Renal cortical epithelial cell (primary cell): ENCODE measurements at places on chromosomes 1 and 21. TPM values are rescaled to one million over a fixed set of nuclear protein-coding genes. Genes with fewer than 3 reads are reported as not detected.

DNA sequence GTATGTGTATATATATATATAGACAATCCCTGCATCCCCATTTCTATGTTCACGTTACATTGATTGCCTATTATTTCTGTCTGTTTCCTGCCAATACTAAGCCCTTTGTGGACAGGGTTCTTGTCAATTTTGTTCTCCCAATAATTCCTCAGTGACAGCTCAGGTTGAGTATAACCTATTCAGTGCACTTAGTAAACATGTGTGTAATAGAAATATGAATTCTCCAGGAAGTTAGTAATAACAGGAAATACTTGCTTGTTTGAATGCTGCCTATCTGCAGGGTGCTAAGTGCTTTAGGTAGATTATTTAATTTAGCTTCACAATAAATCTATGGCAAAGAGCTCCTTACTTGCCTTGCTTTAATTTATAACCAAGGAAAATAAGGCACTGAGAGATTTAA lies 52.8 kb upstream of the PTGFR start:
- DNase-seq: no peak

DNA sequence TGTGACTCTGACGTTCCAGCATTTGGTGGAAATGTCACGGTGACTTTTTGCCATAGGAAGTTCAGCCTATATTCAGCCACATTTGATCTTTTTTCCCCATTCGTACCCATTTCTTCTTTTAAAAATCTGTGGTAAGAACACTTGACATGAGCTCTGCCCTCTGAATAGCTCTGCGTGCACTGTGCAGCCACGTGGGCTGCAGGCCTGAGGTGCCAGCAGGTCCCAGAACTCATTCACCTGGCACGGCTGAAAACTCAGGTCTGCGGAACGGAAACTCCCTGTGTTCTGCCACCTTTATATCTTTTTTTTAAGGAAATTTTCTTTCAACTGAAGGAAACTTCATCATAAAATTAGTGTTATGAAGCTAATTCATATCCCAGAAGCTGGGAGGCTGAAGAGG lies 28.6 kb downstream of the CEP104 start:
- no peak for DNase-seq

GRCh38 chr1:62561306-62561705 lies 36.0 kb upstream of the ANGPTL3 start:
- DNase-seq: no peak

DNA sequence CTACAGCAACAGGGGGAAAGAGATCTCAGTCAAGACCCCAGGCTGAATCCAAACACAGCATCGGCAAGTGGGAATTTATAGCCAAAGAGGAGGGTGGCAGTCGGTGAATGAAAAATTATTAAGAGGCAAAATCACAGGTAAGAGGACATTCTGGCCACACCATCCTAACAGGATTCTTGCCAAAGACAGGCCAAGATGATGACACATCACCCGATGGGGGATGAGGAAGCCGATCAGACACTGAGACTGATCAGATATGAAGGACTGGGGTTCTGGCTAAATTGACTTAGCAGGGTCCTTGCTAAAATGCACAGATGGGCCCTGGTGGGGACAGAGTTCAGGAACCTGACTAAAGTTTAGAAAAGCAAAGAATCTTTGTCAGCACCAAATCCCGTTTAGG lies 402.2 kb downstream of the SMYD3 start:
- no peak for DNase-seq

DNA sequence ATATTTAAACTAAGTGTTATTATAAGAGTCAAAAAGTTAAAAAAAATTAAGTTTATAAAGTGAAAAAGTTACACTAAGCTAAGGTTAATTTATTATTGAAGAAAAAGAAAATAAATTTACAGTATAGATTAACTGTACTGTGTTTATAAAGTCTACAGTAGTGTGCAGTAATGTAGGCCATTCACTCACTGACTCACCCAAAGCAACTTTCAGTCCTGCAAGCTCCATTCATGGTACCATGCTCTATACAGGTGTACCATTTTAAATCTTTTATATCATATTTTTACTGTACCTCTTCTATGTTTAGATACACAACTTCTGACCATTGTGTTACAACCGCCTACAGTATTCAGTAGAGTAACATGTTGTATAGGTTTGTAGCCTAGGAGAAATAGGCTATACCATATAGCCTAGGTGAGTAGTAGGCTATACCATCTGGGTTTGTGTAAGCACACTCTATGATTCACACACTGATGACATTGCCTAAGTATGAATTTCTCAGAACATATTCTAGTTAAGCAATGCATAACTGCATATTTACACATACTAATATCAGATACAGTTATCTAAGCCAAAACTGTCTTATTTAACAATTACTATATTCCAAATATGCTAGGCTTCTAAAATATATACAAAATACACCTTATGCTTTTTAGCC lies 80.6 kb upstream of the GFI1 start:
- no peak for DNase-seq

DNA sequence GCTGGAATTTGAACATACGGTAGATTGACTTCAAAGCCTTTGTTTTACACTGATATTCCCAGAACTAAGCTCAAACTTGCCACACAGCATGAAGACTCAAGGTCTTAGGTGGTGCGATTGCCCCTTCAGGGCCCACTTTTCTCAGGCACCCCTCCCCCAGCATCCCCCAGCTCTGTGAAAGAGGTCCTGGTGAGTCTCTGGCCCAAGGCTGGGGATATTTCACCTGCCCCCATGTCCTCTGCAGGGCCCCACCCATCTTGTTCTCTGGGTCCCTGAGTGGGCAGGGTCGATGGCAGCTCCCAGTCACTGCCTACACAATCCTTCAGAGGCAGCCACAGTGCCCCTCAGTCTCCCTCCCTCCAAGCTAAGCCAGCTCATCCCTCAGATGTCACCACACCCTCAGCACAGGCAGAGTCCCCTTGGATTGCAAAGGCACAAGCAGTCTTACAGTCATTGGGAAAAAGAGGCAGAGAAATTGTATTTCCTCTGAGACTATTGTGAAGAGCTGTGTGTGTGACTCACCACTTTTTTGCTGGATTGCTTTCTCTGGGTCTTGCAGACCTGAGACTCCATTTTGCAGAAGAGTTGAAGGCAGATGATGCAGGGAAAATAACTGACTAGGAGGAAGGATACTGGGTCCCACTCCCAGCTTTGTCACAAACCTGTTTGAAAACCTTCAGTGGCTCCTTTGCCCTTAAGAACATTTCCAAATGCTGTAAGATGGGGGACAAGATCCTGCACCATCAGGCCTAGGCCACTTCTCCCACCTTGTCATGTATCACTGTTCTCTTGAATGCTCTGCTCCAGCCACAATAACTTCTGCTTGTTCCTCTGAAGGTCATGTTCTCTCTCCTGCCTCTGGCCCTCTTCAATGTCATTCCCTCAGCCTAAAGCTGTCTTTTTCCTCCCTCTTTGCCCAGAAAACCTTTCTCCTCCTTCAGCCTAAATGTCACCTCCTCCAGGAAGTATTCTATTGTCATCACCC lies 119.1 kb upstream of the GRIK3 start:
- DNase-seq: no peak

- DNase-seq: peak; percentile 74
Observed at GRCh38 chr21:38925923-38926322, 120.2 kb downstream of the ETS2 start.

GRCh38 chr1:185646202-185646683 lies 87.9 kb upstream of the HMCN1 start:
- DNase-seq: peak; percentile 100

DNA sequence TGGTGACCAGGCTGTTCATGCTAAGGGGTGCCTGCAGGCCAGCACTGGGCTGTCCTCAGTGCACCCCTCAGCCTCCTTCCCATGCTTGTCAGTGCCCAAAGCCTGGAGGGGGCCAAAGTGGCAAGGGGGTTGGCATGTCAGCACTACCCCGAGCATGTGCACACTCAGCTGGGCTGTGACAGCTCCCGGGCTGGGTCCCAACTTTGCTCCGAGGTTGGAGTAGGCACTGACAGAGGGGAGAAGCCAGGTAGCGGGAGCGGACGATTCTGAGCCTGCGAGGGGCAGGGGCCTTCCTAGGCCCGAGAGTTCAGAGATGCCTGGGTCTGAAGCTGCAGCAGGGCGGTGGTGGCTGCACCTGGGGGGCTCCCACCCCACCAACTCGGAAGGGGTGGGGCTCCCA lies 119.0 kb downstream of the MAST2 start:
- no peak for DNase-seq

DNA sequence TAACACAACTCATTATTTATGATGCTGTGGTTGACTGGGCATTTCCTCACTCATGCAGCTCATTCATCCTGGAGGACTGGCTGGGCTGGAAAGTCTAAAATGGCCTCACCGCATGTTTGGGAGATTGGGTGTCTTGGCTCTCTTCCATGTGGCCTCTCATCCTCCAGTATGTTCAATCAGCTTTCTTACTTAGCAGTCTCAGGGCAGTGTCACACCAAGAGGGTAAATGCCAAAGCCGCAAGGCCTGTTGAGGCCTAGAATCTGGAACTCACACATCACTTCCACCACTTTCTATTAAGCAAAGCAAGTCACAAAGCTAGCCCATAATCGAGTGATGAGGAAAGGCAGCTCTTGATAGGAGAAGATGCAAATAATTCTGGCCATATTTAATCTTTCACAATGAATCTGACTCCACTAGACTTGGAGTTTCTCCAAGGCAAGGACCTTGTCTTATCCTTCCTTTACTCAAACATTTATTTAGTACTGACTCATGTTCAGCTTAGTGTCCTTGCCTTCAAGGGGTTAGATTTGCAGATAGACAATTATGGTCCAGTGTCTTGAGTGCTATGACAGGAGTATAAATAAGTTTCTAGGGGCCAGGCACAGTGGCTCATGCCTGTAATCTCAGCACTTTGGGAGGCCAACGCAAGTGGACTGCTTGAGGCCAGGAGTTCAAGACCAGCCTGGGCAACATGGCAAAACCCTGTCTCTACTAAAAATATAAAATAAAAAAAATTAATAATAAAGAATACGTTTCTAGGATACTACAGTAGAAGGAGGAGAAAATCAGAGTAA lies 45.1 kb downstream of the TMEM53 start:
- DNase-seq: peak; percentile 85

GRCh38 chr21:43613755-43614638 lies 45.3 kb downstream of the HSF2BP start:
- DNase-seq: no peak

DNA sequence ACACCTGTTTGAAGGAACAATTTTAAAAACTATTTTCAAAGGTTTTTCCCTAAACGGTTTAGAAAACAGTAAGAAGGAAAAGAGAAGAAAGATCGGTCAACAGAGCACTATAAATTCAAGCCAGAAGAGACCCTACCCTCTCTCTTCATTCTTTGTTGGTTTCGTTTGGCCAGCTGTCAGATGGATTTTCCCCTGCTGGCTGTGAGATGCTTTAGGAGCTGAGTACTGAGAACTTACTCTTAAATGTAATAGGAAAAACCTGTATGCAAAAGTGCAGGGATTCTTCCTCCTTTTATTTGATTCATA lies 1.3 kb upstream of the TXNIP start:
- DNase-seq: no peak

- DNase-seq: no peak
Observed at GRCh38 chr1:21935891-21936365, 1.2 kb downstream of the HSPG2 start.

- no peak for DNase-seq
Observed at GRCh38 chr1:100720101-100720500, 559 bp downstream of the VCAM1 start.

GRCh38 chr1:150603711-150604110 lies 24.3 kb upstream of the MCL1 start:
- no peak for DNase-seq

DNA sequence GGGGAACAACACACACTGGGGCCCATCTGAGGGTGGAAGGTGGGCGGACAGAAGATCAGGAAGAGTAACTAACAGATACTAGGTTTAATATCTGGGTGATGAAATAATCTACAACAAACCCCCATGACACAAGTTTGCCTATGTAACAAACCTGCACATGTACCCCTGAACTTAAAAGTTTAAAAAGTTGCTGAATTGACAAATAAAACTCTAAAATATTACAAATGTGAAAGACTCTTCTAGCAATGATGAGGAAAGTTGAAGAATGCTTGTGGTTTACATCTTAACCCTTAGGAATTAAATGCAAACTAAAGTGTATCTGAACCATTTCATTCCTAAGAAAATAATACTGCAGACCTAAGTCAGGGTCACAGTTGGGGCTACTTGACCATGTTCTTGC lies 525.6 kb upstream of the CAMK1G start:
- DNase-seq: no peak

- DNase-seq: no peak
Observed at GRCh38 chr1:241269116-241269515, 87.9 kb downstream of the RGS7 start.

DNA sequence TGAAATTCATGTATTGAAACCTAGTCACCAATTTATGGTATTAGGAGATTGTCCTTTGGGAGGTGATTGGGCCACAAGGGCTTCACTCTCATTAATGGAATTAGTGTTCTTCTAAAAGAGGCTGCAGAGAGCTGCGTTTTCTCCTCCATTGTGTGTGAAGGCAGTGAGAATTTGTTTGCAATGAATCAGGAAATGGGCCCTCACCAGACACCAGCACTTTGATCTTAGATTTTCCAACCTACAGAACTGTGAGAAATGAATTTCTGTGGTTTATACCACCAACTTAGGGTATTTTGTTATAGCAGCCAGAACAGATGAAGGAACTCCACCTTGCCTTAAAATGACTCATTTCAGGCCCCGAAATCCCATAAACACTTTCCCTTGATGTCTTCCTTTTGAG lies 544.2 kb downstream of the RWDD3 start:
- DNase-seq: no peak

The VAV3 gene
- total RNA-seq: 4.7 and 126 TPM in 2 replicates

The HORMAD1 gene
- not detected in 2 replicates for total RNA-seq

The NPHS2 gene
- not detected in 2 replicates for total RNA-seq

The FALEC gene
- not detected in 2 replicates for total RNA-seq

The C1orf210 gene
- total RNA-seq: 0.15 and 3.0 TPM in 2 replicates

The STPG1 gene
- 3.6 and 9.9 TPM in 2 replicates for total RNA-seq

The RBP7 gene
- 0.25 and 9.7 TPM in 2 replicates for total RNA-seq

The SSU72 gene
- total RNA-seq: 78.7 and 87.2 TPM in 2 replicates

The ZBED6 gene
- total RNA-seq: 4.3 and 10.6 TPM in 2 replicates

The NTNG1 gene
- 28.8 and 32.8 TPM in 2 replicates for total RNA-seq

The TMEM59 gene
- total RNA-seq: 227 and 426 TPM in 2 replicates

The CELA2B gene
- total RNA-seq: not detected in 2 replicates

The SLFNL1 gene
- total RNA-seq: 0.65 TPM in 1 of 2 replicates, not detected in the other

The OR2M3 gene
- not detected in 2 replicates for total RNA-seq

The RGS18 gene
- total RNA-seq: not detected in 2 replicates

The OR10R2 gene
- not detected in 2 replicates for total RNA-seq

The ILDR2 gene
- 4.7 and 17.5 TPM in 2 replicates for total RNA-seq

The BSDC1 gene
- total RNA-seq: 85.1 and 90.1 TPM in 2 replicates

The ARHGAP30 gene
- 0.17 TPM in 1 of 2 replicates, not detected in the other for total RNA-seq
